ENCODE measurements at places on chromosomes 5 and 9. TPM values are rescaled to one million over a fixed set of nuclear protein-coding genes. Genes with fewer than 3 reads are reported as not detected.
A peak's percentile ranks its signal among the peaks of the same experiment; 100 is the strongest.

PRUNE2 gene
- total RNA-seq: 1.4 TPM

DMXL1 gene
- total RNA-seq: 27.7 TPM

RNF180 gene
- 12.9 TPM for total RNA-seq

DNA sequence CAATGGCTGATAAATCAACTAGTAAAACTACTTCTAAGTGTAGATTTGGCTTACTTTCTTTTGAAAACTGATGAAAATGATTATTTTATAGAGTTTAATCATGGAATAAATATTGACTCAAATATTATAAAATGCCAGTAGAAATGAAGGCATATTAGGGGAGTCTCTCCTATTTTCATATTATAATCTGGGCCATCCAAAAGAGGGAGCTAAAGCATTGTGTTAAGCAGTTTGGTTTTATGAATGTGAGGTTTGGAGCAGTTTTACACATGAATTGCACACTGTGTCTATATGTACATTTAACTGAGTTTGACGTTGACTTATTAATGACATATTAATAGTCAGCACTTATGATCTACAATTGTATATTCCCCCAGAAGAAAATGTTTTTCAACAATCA is 17.4 kb downstream of the CDH9 start:
- no peak for DNase-seq
- no peak overlapping the region for H3K27ac ChIP-seq
- no peaks in the 10 kb centered on the region for H3K4me1 ChIP-seq
- no peaks in the 10 kb centered on the region for H3K36me3 ChIP-seq

DNA sequence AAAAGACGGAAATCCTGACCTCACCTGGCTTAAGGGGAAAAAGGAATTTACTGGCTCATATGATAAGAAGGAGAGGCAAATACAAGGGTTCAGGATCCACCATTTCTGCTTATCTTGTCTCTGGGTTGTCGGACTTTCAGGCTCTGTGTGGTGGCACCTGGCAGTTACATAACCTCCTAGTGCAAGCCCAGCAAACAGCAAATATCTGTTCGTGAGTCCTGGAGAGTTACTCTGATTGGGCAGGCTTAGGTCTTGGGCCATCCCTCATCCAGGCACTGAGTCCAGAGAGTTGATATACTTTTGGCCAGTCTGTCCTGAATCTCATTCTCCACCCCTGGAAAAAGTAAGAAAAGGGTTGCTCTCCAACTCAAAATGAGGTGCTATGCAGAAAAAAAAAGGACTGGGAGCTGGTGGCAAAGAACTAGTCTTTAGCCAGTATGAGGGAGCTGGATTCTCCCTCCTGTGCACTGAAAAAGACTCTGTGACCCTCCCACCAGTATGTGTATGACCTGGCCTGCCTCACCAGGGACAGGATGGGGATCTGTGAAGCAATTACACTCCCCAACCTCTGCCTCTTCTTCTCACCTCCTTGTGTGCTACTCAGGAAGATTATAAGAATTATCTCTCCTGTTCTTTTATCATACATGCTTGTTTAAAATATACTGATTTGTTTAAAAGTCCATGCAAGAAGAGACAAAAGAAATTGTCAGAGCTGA is 282.9 kb downstream of the ARHGAP26 start:
- H3K27ac ChIP-seq: peak overlapping the region; percentile 81
- peaks cover 21% of the 10 kb centered on the region for H3K4me1 ChIP-seq
- DNase-seq: no peak
- no peak overlapping the region for H3K4me3 ChIP-seq
- H3K27me3 ChIP-seq: no peaks in the 10 kb centered on the region
- no peaks in the 10 kb centered on the region for H3K36me3 ChIP-seq

- no peak for DNase-seq
- H3K36me3 ChIP-seq: no peaks in the 10 kb centered on the region
- no peak overlapping the region for H3K27ac ChIP-seq
- H3K4me1 ChIP-seq: no peaks in the 10 kb centered on the region
- no peaks in the 10 kb centered on the region for H3K27me3 ChIP-seq
- no peak overlapping the region for H3K4me3 ChIP-seq
Observed at GRCh38 chr5:59724482-59725391, 168.8 kb downstream of the PDE4D start.

DNA sequence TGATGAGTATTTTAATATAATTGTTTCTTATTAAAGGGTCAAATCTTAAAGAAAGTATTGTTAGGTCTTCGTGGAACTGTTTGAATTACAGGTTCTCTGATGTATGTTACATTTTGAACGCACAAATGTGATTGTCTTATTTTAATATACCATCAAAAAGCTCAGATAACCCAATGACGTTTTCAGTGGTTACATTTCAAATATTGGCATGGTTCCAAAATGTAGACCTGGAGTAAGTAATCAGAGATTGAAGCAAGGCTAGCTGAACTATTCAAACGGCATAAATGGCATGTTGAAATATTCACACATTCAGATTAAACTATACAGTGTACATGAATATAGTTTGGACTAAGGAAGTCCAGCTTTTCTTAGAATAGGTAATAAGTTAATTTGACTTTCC is 281.7 kb upstream of the EFNA5 start:
- no peaks in the 10 kb centered on the region for H3K36me3 ChIP-seq
- H3K27me3 ChIP-seq: no peaks in the 10 kb centered on the region
- DNase-seq: no peak
- peaks cover 4% of the 10 kb centered on the region for H3K4me1 ChIP-seq
- no peak overlapping the region for H3K27ac ChIP-seq
- no peak overlapping the region for H3K4me3 ChIP-seq

DNA sequence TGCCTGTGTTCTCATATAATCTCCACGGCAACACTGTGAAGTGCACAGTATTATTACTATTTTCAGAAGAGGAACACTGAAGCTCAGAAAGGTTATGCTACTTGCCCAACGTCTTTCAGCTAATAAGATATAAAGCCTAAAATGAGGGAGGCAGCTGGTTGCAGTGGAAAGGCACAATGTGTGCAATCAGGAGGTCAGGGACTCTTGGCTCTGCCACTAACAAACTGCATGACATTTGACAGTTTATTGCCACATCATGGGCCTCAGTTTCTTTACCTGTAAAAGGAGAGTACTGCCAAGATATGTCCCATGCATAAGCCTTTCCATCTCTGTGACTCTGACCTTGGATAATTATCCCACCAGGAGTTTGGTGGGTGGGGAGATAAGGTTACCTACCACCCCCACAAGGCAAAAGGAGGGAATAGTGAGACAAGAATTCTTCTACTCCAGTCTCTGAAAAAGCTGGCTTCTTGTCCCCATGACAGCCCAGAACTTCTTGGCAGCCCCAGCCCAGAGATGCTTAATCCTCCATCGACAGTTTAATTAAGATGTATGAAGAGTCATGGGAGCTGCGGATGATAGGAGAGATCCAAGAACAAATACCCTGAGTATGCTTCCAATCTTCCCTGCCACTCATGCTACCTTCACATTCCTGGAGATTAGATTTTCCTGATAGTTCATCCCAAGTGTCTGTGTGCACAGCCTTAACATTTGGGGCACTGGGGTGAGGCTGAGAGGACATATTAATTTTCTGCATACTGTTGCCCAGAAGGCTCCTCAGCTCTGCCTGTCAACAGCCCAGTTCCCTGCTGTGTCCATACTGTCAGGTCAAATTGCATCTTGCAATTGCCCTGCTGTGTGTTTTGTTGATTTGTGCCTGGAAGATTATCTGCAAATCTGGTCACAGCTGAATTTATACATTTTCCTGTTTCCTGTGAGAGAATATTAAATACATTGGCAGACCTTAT is 271.2 kb downstream of the FAM114A2 start:
- no peak for DNase-seq
- no peak overlapping the region for H3K27ac ChIP-seq
- no peaks in the 10 kb centered on the region for H3K36me3 ChIP-seq

- H3K4me1 ChIP-seq: no peaks in the 10 kb centered on the region
- H3K27me3 ChIP-seq: no peaks in the 10 kb centered on the region
- H3K4me3 ChIP-seq: no peak overlapping the region
- no peak overlapping the region for H3K27ac ChIP-seq
Observed at GRCh38 chr5:173696216-173696615, 79.8 kb upstream of the BOD1 start.

DNA sequence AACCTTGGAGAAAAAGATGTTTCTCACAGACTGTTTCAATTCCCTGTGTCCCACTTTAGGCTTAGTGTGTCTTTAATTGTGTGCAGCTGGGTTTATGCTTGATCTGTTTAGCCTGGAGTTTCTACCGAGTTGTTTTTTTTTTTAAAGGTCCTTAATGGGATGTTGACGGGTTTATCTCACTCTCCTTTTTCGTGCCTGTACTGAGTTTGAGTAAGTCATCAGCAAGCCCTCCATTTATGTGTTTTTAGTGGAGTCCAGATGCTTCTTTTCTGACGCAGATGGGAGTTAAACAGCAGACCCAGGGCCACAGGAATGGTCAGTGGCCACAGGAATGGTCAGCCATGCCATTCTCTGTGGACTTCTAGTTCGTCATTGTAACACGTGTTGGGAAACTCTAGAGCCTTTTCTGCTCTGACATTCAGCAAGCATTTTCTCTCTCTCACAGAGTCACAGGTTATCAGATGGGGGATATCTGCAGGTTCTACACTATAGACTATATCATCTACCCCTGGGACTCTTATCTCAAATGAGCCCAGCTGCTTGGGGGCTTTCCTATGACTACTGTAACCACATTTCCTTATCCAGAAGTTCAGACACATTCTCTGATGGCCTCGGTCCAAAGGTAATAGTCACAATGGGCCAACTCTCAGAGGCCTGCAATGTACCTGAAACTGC is 190.5 kb downstream of the TTLL11 start:
- H3K27ac ChIP-seq: no peak overlapping the region
- no peaks in the 10 kb centered on the region for H3K36me3 ChIP-seq
- no peak overlapping the region for H3K4me3 ChIP-seq
- no peak for DNase-seq
- H3K4me1 ChIP-seq: peaks cover 18% of the 10 kb centered on the region

DNA sequence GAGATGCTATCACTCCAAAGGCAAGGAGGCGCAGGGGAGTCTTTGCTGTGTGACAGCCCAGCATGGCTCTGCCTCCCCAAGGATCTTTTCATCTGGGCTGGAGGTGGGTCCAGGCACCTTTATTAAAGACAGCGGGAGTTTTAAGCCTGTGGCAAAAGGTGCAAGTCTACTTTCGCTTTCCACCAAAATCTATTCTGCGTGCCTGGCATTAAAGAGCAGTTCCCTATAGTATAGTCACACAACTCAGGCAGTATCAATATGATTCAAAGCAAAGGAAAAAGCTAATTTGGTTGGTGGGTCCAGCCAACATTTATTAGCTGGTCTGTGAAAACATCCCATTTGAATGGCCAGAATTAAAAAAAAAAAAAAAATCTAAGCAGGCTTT is 398.7 kb downstream of the EBF1 start:
- no peaks in the 10 kb centered on the region for H3K27me3 ChIP-seq
- no peaks in the 10 kb centered on the region for H3K4me1 ChIP-seq
- peaks cover 15% of the 10 kb centered on the region for H3K36me3 ChIP-seq
- peak overlapping the region; percentile 60 for H3K27ac ChIP-seq
- DNase-seq: no peak
- no peak overlapping the region for H3K4me3 ChIP-seq

DNA sequence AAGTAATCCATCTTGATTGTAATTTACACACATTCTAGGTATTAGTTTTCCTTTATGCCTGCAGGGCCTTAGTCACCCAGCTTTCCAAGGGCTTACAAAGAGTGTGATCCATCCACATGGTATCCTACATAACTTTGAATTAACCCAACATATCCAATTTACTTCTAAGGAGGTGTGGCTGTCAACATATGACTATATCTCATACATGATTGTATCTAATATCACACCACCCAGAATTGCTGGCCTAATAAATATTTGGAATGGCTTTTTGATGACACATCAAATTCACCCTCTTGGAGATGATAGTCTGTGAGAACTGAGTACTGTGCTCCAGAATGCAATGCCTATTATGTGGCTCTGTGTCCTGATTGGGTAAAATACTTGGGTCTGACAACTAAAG is 363.3 kb upstream of the GRIN3A start:
- no peak overlapping the region for H3K27ac ChIP-seq
- H3K4me3 ChIP-seq: no peak overlapping the region
- no peaks in the 10 kb centered on the region for H3K4me1 ChIP-seq
- no peaks in the 10 kb centered on the region for H3K27me3 ChIP-seq

DNA sequence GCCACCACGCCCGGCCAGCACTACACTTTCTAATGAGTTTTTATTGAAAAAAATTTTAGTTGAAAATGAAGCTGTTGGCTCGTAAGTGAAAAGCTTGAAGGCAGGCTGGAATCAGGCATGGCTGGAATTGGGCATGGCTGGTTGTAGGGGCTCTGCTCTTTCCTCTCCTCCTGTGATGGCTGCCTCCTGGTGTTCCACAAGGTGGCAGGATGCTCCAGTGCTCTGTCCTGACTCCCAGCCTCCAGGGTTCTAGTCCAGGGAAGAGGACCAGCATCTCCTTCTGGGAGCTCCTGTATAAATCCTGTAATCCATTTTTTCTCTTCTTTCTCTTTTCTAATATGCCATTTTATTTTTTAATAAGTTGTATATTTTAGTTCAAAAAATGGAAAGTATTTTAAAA is 57.2 kb upstream of the DHFR start:
- H3K27me3 ChIP-seq: no peaks in the 10 kb centered on the region
- H3K4me1 ChIP-seq: no peaks in the 10 kb centered on the region
- H3K4me3 ChIP-seq: no peak overlapping the region
- peaks cover 11% of the 10 kb centered on the region for H3K36me3 ChIP-seq
- no peak overlapping the region for H3K27ac ChIP-seq
- no peak for DNase-seq

DNA sequence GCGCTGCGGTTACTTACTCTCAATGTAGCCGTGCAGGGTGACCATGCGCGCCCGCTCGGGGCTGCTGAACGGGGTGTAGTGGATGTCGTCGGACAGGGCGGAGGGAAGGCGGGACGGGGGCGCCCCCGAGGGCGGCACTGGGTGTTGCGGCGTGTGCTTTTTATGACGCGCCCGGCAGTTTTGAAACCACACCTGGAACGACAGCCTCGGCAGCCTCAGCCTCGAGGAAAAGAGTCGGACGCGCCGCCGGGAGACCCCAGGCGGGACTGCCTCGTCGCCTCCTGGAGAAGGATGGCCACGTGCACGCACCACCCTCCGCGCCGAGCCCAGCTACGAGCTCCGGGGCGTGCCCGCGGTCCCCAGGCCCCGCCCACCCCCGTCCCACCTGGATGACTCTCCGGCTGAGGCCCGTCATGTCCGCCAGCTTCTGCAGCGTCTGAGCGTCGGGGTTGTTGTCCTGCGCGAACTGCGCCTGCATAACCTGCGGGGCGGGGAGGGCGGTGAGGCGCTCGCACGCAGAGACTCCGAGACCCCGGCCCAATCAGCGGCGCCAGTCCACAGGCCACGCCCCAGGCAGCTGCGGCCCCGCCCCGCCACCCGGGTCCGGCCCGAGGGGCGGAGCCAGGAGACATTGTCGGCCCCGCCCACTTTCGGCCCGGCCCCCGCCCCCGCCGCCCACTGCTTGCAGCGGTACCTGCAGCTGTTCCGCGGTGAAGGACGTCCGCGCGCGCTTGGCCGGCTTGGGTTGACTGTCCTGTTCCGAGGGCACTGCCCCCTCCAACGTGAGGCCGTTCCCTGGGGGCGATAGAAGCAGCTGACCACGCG is 15.0 kb downstream of the LHX6 start:
- peak; percentile 42 for DNase-seq
- peaks cover 10% of the 10 kb centered on the region for H3K4me1 ChIP-seq
- peak overlapping the region; percentile 35 for H3K4me3 ChIP-seq

Measured in heart left ventricle (tissue), 16 donors.